ENCODE measurements at places on chromosomes 12 and 14.

- DNase-seq: no peak
These were observed 856.2 kb downstream of the BCL11B start for GRCh38 chr14:98415766-98416165.

DNA sequence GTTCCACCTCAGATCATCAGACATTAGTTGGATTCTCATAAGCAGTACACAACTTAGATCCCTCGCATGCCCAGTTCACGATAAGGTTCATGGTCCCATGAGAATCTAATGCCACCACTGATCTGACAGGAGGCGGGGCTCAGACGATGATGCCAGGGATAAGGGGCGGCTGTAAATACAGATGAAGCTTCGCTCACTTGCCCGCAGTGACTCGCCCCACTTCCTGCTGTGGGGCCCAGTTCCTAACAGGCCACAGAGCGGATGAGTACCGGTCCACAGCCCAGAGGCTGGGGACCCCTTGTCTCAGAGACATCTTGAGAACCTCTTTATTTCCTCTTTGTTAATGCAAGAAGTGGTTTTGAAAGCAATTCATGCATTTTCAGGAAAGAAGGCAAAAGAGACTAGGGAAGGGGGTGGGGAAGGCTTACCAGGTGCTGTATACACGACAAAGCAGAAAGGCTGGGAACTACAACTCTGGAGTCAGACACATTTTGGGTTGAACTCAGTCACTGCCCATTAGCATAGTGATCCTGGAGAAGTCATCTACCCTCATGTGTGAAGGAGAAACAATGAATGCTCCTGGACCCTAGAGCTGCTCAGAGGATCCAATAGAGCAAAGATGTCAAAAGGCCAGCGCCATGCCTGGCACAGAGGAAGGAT, 68.7 kb downstream of the EID3 start:
- no peak for DNase-seq

DNA sequence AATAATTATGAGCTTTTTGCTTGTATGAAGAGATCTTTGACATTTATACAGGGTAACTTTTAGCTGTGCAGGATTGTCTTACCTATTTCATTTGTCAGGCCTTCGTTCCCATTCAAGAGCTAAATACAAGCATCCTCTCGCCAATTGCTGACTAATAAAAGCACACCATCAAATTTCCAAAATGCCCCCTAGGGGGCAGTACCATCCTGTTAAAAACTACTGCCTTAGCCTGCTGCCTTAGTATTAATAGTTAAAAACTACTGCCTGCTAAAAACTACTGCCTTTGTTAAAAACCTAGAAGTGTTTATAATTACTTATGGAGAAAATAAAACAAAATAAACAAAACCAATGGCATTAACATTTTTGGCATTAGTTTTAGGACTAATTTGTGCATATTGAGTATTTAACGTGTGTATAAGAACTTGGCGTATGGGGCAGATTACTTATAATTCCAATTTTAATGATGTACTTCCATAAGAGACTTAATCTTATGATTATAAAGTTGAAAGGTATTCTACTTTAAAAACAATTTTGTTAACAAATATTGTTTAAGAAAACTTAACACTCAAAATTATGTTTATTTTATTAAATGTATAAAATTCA, 3.0 kb upstream of the IFI27L2 start:
- peak; percentile 22 for DNase-seq

DNA sequence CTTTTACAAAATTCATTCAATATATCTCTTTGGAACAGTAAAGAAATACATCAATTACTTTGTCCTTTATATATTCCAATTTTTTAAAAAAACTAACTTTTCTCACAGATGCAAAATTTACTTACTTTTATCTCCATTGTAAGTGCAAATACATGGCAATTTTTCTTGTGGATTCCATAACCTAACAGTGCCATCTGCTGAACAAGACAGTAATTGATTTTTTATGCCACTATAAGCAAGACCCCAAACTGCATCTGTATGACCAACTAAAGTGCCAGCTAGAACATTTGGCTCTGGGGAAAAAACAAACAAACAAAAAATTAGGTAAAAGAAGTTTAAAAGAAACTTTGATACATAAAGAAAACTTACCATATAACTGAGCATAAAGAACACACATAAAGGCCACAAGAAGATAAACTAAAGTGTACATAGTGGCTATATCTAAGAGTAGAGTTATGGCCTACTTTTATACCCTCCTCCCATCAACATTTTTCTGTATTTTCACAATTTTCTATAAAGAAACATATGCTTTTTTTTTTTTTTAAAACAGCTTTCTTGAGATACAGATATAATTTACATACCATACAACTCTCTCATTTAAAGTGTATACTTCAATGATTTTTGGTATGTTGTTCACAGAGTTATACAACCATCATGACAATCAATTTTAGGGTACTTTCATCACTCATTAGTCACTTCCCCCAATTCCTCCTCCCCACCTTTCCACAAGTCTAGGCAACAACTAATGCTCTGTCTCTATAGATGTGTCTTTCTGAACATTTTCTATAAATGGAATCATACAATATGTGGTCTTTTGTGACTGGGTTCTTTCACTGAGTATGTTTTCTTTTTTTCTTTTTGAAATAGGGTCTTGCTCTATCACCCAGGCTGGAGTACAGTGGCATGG, 32.6 kb downstream of the COCH start:
- DNase-seq: no peak

- DNase-seq: no peak
These were observed 1.1 kb upstream of the ART4 start for GRCh38 chr12:14844401-14844800.
